ENCODE measurements at places on chromosomes 12 and 14.

- peak; percentile 89 for DNase-seq
These were observed at the start of gene ITGA5 for GRCh38 chr12:54419088-54419887. ITGA5 (minus strand) TSS chr12:54419266; CDS start chr12:54419198, 68 bp downstream.

DNA sequence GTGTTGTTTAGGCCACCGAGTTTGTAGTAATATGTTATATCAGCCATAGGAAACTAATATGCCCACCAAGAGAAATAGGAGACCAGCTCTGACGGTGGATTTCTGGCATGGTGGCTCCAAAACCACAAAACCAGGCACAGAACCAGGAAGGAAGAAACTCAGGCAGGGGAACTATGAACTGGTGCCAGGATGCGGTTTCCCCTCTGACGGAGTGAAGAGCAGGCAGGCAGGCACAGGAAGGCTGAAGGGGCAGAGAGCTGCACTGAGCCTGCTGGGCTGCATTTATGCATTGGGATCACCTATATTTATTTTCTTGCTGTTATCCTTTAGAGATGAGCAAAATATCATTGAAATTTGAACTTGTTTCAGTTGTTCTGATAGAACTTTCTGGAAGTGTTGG lies 479.4 kb downstream of the VRK1 start:
- DNase-seq = no peak

DNA sequence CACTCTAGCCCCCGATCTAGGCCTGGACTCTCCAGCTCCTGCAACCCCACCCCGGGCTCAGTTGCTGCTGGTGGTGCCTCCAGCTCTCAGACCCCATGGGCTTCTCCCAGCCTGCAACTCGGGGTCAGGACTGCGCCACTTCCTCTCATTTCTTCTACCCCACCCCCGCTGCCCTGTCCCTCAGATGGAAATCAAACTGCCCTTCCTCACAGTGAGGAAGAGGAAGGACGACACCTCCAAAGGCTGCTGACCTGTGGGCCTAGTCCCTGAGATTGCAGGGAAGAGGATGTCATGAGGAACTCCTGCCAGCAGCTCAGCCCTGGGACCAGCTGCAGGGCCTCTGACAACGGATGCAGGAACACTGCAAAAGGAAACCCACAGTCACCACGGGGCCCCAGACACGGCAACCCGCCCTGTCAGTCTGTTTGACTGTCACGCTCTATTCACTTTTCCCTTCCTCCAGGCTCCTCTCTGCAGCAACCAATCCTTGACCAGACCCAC lies 29.3 kb upstream of the PNMA1 start:
- peak; percentile 81 for DNase-seq

DNA sequence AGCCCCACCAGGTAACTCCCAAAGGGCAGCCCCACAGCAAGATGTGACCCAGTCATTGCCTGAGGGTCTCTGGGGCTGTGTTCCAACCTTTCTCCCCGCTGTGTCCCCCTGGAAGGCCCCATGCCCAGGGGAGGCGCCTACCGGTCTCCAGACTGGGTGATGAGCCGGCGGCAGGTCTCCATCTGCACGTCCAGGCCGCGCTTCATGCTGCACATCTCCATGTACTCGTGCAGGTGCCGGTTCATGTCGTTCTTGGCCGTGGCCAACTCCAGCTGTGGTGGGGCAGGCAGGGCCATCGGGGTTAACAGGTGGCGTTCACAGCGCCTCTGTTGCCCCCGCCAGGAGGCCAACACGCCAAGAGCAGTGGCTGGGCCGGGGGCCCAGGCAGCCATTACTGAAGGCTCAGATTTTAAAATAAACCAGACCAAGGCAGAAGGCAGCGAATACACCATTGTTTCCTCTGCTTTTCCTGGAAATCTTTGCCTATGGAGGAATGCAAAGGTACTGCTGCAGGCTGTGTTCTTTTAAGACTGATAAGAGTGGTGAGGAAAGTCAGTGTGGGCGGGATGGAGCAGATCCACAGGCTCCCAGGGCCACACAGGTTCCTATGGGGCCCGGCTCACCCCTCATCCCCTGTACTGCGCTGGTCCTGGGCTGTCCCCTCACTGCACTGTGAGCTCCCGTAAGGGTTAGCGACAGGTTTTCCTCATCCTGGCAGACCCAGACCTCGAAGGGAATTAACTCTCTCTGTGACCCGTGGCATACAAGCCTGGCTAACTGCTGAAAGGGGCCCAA lies 7.3 kb downstream of the GAPDH start:
- DNase-seq = no peak

DNA sequence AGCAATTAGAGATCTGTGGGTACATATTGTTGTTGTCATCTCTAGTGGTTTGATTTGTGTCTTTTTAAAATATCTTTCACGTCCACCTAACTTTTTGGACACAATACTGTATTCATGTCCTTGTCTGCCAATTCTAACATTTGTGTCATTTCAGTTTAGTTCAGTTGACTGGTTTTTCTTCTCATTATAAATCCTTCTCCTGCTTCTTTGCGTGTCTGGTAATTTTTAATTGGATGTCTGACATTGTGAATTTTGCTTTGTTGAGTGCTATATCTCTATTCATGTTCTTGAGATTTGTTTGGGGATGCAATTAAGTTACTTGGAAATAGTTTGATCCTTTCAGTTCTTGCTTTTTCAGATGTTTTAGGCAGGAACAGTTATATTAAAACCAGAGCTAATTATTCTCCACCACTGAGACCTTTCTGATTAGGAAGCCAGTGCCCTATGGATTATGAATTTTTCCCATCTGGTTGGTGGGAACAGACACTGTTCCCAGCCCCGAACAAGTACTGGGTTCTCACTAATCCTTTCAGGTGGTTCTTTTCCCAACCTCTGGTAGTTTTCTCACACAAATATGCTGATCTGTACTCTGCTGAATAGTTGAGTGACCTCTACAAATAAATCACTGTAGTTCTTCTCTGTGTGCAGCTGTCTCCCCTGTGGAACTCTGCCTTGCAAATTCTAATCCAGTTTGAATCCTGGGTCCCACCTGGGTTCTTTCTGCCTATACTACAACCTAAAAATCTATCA lies 91.1 kb upstream of the DYNC1H1 start:
- no peak for DNase-seq

- DNase-seq = no peak
These were observed 68.4 kb upstream of the FLRT2 start for GRCh38 chr14:85461432-85462133.

DNA sequence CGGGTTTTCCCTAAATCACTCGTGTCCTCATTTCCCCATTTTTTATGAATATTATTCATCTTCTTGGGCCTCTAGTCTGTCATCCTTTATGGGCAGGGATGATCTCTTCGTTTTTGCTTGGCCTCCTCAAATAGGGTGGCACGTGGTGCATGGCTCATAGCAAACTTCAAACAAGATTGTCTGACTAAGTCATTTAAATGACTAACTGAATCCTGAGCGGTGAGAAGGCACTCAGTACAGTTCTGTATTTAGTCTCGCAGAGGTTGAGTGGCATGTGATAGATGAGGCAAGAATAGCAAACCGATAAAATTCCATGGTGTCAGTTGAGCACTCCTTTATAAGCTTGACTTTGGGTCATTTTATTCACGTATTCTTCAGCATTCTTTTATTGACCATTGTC lies 5.7 kb upstream of the JDP2 start:
- DNase-seq = no peak

DNA sequence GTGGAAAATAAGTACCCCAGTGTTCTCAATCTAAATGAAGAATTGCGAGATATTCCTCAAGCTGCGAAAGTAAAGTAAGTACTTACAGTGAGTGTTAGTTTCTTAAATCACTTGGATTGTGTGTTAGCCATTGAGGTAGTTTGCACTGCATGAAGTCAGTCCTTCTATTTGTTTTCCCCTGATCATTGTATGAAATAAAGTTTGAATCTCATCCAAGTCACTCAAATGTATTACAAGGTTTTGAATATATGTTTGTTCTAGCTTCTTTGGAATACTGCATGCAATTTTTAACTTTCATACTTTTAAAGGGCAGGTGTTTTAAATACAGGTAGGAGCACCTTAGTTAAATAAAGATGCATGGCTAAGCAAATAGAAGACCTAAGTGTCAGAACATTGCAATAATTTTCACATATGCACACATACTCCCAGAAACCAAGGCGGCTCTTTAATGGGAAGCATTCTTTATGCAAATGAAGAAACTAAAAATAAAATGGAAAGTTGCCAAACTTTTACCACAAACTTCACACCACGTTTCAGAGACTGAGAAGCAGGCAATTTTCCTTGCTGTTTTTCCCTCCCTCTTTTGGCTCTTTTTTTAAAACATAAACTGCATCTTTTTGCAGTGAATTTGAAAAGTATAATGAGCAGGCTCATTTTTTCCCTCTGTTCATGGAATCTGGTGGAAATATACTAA lies 105.6 kb downstream of the GPR135 start:
- DNase-seq = no peak

DNA sequence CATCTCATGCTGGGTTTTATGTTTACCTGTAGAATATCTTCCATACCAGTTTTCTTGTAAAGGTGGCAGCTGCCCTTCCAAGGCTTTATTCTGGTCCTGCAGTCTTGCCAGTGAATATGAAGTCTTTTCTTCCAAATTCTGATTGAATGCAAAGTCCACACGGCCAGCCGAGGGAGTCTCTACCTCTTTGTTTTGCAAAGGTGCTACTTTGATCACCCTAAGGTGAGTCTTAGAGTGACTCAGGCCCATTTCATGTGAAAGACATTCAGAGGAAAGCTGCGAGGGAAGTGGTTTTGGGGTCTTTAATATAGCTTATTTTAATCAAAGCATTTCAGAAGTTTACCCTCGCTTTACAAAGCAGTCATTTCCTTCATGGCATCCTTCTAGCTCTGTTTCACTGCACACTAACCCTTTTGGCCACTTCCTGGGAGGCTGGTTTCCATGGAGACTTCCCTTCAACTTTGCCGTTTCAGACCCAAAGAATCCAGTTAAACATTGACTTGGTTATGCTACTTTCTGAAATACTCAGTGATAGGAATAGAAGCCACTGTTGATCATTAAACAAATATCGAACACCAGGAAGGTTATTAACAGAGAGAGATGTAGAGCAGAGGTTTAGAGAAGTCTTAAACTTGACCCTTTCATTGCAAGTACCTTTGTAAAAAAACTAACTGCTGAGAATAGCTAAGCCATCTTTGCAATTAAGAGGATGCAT lies at the start of gene CCDC198:
CCDC198 (minus strand) TSS at position 391 of the 715 bp plus-strand sequence; CDS start at position 249, 142 bp downstream.
- DNase-seq = no peak

DNA sequence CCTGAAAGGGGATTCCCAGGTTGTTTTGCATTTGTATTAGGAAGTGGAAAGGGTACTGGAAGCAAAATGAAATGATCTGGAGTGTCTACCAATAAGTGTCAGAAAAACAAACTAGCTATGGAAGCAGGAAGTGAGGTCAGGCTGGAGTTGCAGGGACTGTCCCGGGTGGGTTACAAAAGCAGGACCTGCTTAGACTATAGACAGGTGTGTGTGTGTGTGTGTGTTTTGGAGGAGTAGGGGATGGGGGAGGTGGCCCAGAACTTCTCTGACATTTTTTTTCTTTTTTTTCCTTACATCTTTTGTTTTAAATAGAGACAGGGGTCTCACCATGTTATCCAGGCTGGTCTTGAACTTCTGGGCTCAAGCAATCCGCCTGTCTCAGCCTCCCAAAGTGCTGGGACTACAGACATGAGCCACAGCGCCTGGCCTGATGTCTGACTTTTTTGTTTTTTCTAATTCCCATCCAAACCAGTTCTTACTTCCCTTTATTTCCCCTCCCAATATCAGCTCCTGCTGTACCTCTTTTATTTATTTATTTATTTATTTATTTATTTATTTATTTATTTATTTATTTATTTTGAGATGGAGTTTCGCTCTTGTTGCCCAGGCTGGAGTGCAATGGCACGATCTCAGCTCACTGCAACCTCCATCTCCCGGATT lies 512 bp upstream of the RND1 start:
- no peak for DNase-seq

DNA sequence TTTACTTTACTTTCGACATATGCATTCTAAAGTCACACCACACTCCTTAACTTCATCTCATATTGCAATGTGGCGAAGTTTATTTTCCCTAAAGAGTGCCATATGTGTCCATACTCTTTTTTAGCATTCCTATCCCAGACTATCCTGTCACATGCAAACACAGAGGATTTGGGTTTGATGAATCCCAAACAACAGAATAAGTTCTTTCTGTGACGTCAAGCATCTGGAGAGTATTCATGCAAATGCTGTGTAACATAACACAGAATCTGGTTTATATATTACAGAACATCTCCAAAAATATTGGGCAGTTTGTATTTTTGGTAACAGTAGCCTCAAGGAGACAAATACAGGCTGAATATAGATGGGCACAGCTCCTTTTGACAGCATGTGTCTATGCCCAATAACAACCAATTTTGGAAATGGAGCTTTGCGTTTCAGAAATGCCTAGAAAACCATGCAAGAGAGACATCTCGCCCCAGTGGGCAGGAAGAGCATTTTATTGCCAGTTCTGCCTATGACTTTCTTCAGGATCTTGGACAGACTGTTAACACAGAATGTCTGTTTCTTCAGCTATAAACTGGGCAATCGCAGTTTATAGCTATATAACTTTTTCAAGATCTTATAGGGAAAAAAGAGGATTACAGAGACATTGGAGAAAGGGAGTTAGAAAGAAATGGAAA lies 190.8 kb downstream of the ADAMTS20 start:
- DNase-seq = no peak

- no peak for DNase-seq
These were observed 676.5 kb downstream of the DIO2 start for GRCh38 chr14:79534703-79535353.

DNA sequence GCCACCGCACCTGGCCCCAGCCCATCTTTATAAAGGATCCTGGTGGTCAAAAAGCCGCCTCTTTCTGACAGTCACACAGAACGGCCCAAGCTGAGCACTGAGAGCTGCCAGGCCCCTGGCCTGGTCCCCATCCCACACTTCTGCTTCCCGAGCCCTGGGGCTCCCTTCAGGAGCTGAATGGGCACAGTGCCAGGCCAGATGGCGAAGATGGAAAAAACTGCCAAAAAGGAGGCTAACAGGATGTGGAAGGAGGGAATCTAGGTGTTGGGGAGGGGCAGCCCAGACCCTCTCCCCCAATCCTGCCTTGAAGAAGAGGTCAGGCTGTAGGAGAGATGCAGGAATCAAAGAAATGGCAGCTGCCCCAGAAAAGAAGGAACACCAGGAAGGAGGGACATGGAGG lies 5.0 kb downstream of the LPAR5 start:
- no peak for DNase-seq

DNA sequence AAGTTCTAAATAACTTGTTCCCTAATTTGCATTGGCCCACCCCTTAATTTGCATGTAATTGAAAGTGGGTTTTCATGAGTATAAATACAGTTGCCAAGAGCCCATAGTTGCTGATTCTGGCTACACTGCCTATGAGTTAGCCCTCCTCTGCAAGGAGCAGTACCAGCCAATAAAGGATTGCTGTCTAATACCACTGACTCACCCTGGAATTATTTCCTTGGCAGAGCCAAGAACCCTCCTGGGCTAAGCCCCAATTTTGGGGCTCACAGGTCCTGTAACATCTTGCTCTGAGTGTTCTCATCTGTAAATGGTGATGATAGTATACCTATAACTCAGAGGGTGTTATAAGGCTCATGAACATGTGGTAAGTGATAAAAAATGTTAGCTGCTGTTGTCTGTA lies 6.8 kb downstream of the TTC8 start:
- DNase-seq = no peak
